ENCODE measurements at places on chromosomes 4 and X. TPM values are rescaled to one million over a fixed set of nuclear protein-coding genes. Genes with fewer than 3 reads are reported as not detected.

The GUCY2F gene
- total RNA-seq, result not detected

The PLAC8 gene
- 4.7 TPM for total RNA-seq

The GABRQ gene
- total RNA-seq, result under 0.01 TPM

The PRAF2 gene
- total RNA-seq, result 16.3 TPM

The KLF8 gene
- total RNA-seq, result 6.8 TPM

The LNX1 gene
- total RNA-seq, result 3.6 TPM

The EDA gene
- total RNA-seq, result 1.5 TPM

The BRS3 gene
- not detected for total RNA-seq
